Activated naive CD4-positive, alpha-beta T cell treated with anti-CD3 and anti-CD28 coated beads for 36 hours (primary cell): ENCODE measurements at places on chromosomes 4 and X. TPM values are rescaled to one million over a fixed set of nuclear protein-coding genes. Genes with fewer than 3 reads are reported as not detected.

DNA sequence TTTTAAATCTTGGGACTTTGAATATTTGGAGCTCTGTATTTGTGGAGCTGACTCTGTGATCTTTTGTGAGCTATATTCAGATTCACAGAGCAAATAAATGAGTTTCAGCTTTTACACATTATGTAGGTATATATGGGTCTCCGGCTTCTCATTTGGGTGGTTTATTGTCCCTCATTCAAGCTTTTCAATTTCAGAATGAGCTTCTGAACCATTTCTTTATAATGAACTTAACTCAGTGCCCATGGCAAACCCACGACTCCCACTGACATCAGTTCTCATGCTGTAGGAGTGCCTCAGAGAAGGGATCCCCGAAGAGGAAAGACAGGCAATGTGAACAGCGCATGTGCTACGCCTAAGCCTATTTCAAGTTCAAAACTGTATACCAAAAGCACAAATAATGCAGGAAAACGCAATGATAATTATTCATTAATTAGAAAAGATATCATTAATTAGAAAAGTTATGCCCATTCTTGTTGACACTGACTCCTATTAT, 156.6 kb downstream of the DCTD start:
- H3K4me1 ChIP-seq: no peaks in the 10 kb centered on the region
- H3K27ac ChIP-seq: no peak overlapping the region
- H3K4me3 ChIP-seq: no peak overlapping the region
- H3K27me3 ChIP-seq: peaks cover 2% of the 10 kb centered on the region

DNA sequence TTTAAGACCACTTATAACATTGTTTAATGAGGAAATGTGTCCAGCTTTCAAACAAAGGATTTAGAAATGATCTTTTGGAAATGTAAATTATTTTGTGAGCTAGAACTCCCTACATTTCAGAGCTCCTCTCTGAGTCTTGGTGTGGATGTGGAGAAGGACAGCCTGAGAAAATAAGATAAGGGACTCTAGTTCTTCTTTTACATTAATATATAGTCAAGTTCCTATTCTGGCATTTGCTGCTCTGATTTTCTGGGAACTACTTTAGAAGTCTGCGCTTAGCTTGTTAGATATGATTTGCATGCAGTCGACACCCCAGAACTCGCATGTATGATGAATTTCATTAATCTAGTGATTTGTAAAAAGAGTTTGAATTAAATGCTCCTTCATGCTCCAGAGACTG, 45.5 kb downstream of the TSPAN7 start:
- H3K4me3 ChIP-seq: no peak overlapping the region
- H3K27ac ChIP-seq: no peak overlapping the region
- no peaks in the 10 kb centered on the region for H3K36me3 ChIP-seq
- H3K4me1 ChIP-seq: no peaks in the 10 kb centered on the region

GRCh38 chr4:166896254-166896653, 338.0 kb downstream of the SPOCK3 start:
- H3K27ac ChIP-seq: no peak overlapping the region
- no peak for DNase-seq
- no peak overlapping the region for H3K4me3 ChIP-seq
- H3K36me3 ChIP-seq: no peaks in the 10 kb centered on the region
- H3K4me1 ChIP-seq: no peaks in the 10 kb centered on the region

DNA sequence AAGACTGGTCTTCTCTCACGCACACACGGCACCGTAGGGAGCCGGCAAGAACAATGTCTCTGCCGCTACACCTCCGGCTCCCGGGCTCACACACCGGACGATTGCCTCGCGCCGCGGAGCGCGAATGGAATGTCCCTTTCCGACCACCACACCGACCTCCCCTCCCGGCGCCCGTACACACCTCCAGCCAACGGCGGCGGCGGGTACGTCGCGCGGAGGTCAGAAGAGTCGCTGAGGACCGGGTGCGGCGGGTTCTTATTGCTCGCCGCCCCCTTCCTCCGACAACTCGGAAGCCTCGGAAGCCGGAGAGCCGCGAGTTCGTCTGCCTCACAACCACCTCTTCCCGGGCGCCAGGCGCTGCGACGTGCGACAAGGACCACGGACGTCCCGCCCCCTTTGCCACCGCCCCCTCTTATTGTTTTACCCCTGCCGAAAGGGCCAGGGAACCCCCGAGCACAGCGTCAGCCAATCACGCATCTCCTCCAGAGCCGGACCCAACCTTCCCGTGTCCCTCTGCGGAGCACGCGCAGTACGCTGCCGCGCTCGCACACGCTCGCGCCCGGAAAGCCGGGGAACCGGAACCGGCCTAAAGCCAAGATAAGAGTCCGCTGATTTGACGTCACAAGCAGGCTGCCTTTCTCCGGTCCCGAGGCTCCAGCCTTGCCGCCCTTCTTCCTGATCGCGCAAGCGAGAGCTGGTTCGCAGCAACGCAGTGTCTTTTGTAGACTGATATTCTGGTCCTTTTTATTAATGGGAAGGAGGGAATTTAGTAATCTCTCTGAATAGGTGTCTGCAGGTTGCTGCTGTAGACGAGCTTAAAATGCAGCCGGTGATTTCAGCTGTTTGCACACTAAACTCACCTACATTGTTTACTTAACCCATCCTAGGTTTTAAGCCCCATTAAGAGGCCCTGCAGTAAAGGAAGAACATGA, at the start of gene G3BP2:
Gene G3BP2 (minus strand): TSS at position 385 of the 932 bp plus-strand sequence. CDS start 11,386 bp downstream, outside the sequence.
- H3K4me1 ChIP-seq: peaks cover 39% of the 10 kb centered on the region
- DNase-seq: peak; percentile 99
- H3K36me3 ChIP-seq: peaks cover 18% of the 10 kb centered on the region
- peak within 1 kb of the TSS; percentile 97 for H3K4me3 ChIP-seq

GRCh38 chrX:2383144-2383543, 117.6 kb downstream of the DHRSX start:
- no peaks in the 10 kb centered on the region for H3K27me3 ChIP-seq
- peaks cover 17% of the 10 kb centered on the region for H3K36me3 ChIP-seq
- H3K4me1 ChIP-seq: no peaks in the 10 kb centered on the region
- H3K27ac ChIP-seq: no peak overlapping the region

DNA sequence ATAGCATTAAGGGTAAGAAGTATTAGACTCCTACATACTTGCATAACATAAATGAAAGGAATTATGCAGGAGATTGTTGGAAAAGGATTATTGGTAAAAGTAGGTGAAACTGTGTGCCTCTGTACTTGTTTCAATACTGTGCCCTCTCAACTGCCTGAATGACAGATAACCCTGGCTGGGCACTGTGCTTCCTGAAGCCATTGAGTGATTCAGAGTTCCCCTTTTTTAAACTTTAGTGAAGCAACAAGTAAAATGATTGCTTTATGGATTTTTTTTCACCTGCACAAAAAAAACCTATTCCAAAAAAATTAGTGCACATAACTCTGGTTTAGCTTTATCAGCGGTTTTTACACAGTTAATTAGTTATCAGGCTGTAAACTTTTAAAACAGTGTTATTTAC, 204.8 kb downstream of the TRAM1L1 start:
- no peaks in the 10 kb centered on the region for H3K4me1 ChIP-seq
- no peaks in the 10 kb centered on the region for H3K36me3 ChIP-seq
- no peak for DNase-seq
- H3K27me3 ChIP-seq: no peaks in the 10 kb centered on the region

- no peaks in the 10 kb centered on the region for H3K4me1 ChIP-seq
- H3K4me3 ChIP-seq: no peak overlapping the region
- peaks cover 20% of the 10 kb centered on the region for H3K27me3 ChIP-seq
- DNase-seq: no peak
- no peaks in the 10 kb centered on the region for H3K36me3 ChIP-seq
Measured at GRCh38 chr4:183912585-183912984, 7.5 kb downstream of the STOX2 start.

DNA sequence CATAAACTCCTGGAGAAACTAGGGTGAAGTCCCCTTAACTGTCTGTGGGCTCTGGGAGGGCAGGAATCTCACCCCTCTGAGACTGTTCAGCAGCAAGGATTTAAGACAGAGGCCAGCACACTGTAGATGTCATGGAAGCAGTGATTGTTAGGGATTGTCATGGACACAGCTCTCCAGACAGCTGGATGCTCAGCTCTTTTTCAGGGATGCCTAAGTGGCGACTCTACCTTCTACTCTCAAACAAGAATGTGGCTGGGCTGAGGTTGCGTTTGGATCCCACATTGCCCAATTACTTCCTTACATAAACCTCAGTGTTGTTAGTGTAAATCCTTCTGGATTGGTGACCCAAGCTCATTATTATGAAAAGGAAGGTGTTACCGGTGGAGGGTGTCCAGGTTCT, 291.9 kb upstream of the VCX3A start:
- no peak for DNase-seq
- no peaks in the 10 kb centered on the region for H3K36me3 ChIP-seq
- no peak overlapping the region for H3K4me3 ChIP-seq
- no peak overlapping the region for H3K27ac ChIP-seq
- H3K4me1 ChIP-seq: no peaks in the 10 kb centered on the region
- H3K27me3 ChIP-seq: no peaks in the 10 kb centered on the region

- no peak overlapping the region for H3K4me3 ChIP-seq
- no peak overlapping the region for H3K27ac ChIP-seq
- no peaks in the 10 kb centered on the region for H3K36me3 ChIP-seq
- H3K4me1 ChIP-seq: peaks cover 18% of the 10 kb centered on the region
Measured at GRCh38 chrX:72142094-72142793, 10.5 kb upstream of the RTL5 start.

DNA sequence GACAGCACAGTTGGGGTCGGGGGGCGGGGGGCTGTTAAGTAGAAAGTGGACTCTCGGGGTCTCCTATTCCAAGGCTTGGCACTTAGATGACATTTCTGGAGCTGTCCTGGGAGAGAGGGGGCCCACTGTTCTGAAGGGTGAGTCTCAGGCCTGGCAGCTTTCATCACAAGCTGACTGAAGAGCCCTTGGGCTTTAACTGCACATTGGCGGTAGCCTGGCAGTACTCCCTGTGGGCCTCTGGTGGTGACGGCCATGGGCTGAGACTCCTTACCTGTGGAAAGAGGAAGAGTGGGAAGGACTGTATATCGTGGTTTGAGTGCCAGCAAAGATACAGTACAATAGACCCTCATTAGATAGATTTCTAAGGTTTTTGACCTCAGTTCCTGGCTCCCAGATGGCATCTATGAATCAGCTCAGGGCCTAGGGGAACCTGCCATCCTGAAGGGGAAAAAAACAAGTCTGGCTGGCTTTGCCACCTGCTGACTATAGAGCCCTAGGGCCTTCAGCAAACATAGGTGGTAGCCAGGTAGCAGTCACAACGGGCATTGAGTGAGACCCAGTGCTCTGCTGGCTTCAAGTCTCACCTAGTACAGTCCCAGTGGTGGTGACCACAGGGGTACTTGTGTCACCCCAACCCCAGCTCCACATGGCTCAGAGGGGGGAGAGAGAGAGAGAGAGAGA, 87.9 kb downstream of the ANKRD17 start:
- no peak overlapping the region for H3K4me3 ChIP-seq
- no peaks in the 10 kb centered on the region for H3K27me3 ChIP-seq
- peaks cover 26% of the 10 kb centered on the region for H3K4me1 ChIP-seq

DNA sequence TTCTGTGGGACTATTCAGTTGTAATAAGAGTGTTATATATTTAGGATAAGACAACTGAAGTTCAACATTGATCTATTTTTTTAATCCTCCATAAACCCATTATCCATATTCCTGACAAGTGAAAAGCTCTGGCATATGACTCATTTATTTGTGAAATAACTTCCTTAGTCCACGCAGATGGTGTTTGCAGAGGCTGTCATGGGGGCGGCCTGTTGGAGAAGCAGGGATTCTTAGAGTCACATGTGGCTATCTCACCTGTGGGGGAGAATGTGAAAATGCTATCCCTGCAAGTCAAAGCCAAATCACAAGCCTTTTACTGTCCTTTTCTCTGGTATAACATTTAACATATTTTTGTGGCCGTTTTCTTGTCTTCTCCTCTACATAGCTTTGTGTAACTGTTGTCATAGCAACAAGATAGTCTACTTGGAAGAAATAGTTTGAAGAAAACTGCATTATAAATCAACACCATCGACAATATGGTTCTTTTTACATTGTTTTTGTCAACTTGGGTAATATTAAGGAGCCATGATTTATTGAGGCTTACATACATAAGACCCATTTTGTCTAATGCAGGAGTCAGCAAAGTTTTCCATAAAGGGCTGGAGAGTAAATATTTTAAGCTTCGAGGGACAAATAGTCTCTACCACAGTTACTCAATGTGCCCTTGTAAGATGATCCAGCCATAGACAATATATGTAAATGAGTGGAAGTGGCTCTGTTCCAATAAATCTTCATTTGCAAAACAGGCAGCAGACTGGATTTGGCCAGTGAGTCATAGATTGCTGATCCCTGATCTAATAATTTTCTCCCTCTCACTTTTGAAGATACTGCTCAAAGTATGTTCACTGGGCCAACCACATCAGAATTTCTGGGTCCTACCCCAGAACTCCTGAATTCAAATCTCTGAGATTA, 395.0 kb downstream of the DTHD1 start:
- DNase-seq: no peak
- no peaks in the 10 kb centered on the region for H3K36me3 ChIP-seq
- H3K4me3 ChIP-seq: no peak overlapping the region
- no peak overlapping the region for H3K27ac ChIP-seq
- peaks cover 2% of the 10 kb centered on the region for H3K27me3 ChIP-seq
- H3K4me1 ChIP-seq: no peaks in the 10 kb centered on the region

DNA sequence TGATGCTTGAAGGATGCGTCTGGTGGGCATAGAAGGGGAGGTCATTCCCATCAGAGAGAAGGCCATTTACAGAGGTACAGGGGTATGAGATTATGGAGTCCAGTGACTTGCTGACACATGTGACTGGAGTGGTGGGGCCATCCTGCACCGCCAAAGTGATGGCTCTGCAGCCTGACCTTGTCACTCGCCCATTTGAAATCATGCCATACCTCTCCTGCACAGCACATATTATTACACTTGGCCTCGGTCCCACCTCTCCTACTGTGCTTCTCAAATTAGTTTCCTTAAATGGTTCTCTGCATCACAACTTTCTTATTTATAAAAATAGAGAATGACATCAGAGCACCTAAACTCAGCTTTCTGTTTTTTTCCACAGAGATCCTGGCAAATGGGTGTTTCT, 60.7 kb upstream of the HAND2 start:
- H3K4me1 ChIP-seq: no peaks in the 10 kb centered on the region
- no peak overlapping the region for H3K4me3 ChIP-seq
- no peak overlapping the region for H3K27ac ChIP-seq
- H3K36me3 ChIP-seq: no peaks in the 10 kb centered on the region
- H3K27me3 ChIP-seq: peaks cover 4% of the 10 kb centered on the region
- DNase-seq: no peak

DNA sequence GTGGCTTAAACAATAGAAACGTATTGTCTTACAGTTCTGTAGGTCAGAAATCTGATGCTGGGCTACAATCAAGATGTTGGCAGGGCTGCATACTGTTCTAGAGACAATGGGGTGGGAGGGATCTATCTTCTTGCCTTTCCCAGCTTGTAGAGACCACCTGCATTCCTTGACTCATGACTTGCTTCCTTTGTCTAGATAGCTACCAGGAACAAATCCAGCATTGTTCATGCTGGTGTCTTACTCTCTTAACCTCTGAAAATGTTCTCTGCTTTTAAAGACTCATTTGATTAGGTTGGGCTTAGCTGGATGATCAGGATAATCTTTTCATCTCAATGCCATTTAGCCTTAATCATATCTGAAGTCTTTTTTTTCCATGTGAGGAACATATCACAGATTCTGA, 169.0 kb downstream of the ZNF330 start:
- DNase-seq: no peak
- H3K4me1 ChIP-seq: no peaks in the 10 kb centered on the region
- H3K36me3 ChIP-seq: no peaks in the 10 kb centered on the region
- H3K27me3 ChIP-seq: peaks cover 9% of the 10 kb centered on the region
- no peak overlapping the region for H3K27ac ChIP-seq

The CCKAR gene
- not detected for total RNA-seq

The MAGEA9B gene
- not detected for total RNA-seq

The HMGN5 gene
- 6.2 TPM for total RNA-seq

The AKAP4 gene
- total RNA-seq: not detected

The ABCD1 gene
- 3.4 TPM for total RNA-seq

The POLN gene
- total RNA-seq: 1.3 TPM

The ZNF827 gene
- total RNA-seq: 17.5 TPM
